NCI-H2081 treated with DMSO at 0.1 percent for 48 hours (cell line): ENCODE measurements at places on chromosomes 3 and 15.

GRCh38 chr3:195739561-195740111 is 18.9 kb downstream of the MUC20 start:
- no peak for DNase-seq

DNA sequence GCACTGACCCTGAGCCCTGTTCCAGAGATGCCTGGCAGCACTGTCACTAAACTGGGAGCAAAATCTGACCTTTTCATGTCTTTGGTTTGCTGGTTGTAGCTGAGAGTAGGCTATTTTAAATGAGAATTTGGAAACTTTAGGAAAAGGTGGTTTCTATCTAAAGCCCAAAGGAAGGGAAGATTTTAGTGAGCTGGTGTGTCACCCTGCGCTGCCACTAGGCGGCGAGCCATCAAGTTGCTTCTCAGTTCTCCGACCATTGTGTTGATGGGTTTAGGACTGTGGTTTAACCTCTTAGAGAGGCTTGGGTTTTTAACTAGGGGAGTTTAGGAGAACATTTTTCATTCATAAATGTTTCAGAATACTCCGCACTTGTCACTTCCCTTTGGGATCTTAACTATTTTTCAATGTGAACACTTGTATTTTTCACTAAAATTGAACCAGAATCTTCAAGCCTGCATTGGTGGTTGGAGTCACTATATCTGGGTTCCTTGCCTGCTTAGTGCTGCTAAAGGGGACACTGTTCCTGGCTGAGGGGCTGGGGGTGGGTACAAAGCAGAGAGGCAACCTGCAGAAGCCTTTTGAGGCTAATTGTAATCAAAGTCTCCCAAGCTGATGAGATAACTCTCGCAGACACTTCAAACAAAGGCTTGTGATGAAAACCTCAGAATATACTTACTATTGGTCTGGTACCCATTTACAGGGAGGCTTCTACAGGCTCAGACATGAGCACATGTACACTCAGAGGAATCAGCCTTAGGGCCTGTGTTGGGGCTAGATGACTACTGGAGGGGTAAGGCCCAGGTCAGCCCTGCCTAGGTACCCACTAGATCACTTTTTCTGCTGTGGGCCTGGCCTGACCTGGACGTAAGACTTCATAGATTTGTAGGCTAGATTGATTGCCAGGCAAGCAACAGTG is 16.8 kb downstream of the EXOSC7 start:
- DNase-seq: no peak

DNA sequence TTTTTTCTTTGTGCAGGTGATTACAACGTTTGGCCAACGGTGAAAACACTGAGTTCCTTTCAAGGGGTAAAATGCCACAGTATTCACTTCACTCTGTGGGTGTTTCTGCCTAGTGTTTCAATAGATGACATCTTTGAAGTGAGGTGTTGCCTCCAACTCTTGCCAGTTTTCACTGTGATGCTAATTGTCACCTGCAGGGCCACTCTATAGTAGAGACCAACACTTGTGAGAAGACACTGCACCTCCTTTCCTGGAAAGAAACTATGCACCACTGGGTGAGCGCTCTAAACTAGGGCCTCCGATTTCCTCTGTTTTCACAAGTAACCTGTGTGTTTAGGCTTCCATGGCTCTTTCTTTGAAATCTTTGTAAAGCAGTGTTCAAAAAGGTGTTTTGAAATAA is 98.3 kb downstream of the THRB start:
- no peak for DNase-seq

DNA sequence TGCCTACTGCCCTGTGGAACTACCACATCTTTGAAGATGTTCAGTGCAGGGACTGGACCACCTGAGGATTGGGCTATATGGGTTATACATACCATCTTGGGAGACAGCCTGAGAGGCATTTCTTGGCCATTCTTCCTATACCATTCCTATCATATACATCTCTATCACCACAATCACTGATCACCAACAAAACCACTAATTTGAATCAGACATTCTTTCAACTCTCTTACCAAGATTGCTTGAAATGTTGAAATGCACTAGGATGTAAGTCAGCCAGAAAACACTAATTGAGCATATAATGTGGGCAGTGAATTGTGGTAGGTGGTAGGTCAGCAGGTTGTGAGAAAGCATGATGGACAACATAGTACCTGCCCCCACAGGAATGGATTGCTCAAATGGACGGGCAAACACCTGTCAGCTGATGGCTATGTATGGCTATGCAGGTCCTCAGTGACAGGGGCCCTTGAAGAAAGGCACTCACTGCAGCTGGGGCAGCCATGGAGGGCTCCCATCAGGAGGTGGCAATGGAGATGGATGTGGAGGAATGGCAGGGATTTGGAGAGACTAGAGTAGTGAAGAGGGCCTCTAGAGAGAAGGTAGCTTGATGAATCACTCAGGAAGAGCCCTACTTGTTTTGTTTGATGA is 49.1 kb downstream of the AMOTL2 start:
- no peak for DNase-seq

DNA sequence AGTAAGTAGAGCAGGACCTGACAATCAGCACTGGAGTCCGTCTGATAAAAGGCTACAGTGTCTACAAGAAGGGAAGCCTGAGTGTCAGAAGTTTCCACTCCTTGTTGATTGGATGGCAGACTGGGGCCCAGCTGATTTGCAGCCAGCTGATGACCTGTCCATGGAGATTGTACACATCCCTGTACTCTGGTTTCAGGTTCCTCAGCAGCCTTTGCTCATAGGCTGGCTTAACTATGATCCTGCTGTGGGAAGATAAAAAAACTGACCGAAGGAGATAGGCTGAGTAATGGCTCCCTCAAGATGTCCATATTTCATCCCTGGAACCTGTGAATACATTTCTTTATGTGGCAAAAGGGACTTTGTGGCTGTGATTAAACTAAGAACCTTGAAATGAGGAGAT is 11.7 kb upstream of the LACTB start:
- DNase-seq: no peak

DNA sequence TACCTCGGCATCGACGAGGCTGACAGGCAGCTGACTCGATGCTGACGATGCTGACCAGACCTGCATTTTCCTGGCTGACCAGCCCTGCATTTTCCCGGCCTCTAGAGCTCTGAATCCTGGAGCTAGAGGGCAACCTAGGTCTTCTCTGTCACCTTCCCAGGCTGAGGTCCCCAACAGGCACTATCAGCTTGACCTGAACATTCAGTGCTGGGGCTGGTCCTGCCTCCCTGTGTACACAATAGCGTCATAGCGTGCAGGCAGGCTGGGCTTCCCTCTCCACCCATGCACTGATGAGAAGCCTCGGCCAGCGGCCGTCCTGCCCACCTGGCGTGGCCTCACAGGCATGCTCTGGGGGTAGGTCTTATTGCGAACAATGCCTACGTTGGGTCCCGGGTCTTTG is 62.3 kb upstream of the SNRPA1 start:
- no peak for DNase-seq
